HS-5 (cell line): ENCODE measurements at places on chromosomes 6 and 20.

DNA sequence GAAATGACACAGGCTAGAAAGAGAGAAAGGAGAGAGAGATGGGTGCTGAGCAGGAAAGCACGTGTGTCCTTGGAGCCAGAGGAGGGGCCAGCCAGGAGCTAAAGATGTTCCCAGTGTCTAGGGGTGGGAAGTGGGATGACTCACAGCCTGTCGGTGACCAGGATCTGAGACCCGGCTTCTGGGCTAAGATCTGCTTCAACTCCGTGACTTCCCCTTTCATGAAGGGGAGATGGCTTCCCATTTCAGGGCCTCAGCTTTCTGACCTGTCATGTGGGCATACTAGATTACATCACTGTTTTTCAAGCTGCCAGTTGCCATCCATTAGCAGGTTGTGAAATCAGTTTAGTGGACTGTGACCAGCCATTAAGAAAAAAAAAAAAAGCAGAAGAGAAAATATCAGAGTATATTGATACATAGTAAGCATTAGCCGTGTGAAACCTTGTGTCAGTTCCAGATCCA, 5.4 kb downstream of the TGM3 start:
- DNase-seq = no peak

- DNase-seq = no peak
Measured at GRCh38 chr6:162798546-162799266, 70.9 kb downstream of the PACRG start.

GRCh38 chr6:18102783-18103509, 19.5 kb downstream of the NHLRC1 start:
- DNase-seq = no peak

- DNase-seq = no peak
Measured at GRCh38 chr20:47795214-47795907, 10.1 kb upstream of the SULF2 start.

DNA sequence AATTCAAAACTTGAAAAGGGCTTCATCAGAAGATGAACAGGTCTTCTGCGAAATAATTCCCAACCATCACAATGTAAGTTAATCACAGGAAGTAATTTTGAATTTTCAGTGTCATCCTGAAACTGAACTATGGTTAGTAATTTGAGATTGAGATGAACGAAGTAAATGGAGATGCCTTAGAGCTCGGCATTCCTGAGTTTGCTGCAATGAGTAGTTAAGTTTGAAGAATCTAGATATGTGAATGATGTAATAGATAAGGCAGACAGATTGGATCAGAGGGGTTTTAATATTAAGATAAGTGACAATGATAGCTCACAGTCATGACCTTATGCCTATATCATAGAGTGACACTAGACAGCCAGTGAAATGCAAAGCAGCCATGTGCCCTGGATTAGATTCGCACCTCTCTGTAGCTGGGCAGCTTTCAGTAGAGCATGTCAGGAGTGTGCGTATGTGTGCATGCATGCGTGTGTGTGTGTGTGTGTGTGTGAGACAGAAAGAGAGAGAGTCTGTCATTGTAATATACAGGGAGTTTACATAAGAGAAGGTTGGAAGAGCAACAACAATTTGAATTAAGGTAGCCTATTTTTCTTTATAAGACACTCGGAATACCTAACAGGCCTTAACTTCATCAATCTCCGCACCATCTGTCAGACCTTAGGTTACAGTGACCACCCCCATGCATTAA, 233.0 kb downstream of the GMPR start:
- no peak for DNase-seq

- DNase-seq = peak; percentile 63
Measured at GRCh38 chr6:154510144-154510905, at the start of gene CNKSR3. Gene CNKSR3, minus strand, starts transcription at chr6:154510685. Its CDS starts 571 bp downstream, at chr6:154510114.

DNA sequence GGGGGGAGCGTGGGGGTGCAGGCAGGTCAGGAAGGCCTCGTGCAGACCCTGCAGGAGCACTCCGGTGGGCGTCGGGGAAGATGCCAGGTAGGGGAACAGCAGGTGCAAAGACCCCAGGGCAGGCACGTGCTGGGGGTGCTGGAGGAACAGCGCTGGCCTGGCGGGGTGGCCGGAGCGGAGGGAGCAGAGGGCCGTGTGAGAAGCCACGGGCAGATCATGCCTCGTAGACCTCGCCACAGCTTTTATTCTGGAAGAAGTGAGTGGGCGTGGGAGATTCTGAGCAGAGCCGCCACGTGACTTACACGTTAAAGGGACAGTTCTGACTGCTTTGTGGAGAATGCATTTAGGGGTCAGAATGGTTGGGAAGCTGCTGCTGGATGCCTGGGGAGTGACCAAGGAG, 9.3 kb downstream of the NTSR1 start:
- DNase-seq = no peak

DNA sequence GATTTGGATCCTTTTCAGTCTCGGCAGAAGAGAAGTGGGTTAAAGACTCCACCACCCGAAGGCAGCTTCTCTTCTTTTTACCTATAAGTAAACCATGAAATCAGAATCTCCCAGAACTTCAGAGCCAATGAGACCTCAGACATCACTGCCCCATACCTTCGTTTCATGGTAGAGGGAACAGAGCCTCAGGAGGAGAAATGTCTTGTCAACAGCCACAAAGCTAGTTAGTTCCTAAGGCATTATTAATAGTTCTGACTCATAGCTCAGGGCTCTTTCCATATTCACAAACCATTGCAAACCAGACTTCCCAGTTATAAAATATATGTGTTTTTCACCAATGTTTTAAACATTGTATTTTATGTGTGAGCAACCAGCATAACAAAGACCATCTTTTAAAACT, 118.7 kb upstream of the RIPOR2 start:
- DNase-seq = no peak

GRCh38 chr6:107741191-107741680, 82.9 kb downstream of the SCML4 start:
- no peak for DNase-seq

GRCh38 chr6:93721386-93722048, 302.2 kb upstream of the EPHA7 start:
- DNase-seq = peak; percentile 4

GRCh38 chr6:110528101-110528929, 51.9 kb upstream of the SLC22A16 start:
- DNase-seq = peak; percentile 87
